ENCODE measurements at places on chromosomes 12 and 14.
A peak's percentile ranks its signal among the peaks of the same experiment; 100 is the strongest.

GRCh38 chr12:92065018-92065499 lies 80.6 kb downstream of the BTG1 start:
- peak; percentile 51 for DNase-seq

GRCh38 chr12:89863493-89863938 lies 154.9 kb upstream of the ATP2B1 start:
- no peak for DNase-seq

- DNase-seq = no peak
Measured at GRCh38 chr12:119306593-119306992, 27.9 kb upstream of the CCDC60 start.

DNA sequence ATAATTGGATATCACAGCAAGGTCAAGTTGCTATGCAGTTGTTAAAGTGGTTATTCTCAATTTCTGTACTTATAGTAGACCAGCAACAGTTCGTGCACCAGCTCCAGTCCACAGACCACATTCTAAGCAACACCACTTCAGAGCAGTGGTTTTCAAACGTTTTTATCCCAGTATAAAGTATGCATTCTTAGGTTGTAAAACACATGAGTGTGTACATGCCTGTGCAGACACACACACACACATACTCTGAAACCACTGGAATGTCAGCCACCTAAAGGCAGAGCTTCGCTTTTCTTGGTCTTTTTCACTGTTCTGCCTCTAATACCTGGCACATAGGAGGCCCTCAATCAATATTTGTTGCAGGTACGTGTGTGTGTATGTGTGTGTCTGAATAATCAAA lies 22.2 kb upstream of the C12orf71 start:
- DNase-seq = peak; percentile 81

DNA sequence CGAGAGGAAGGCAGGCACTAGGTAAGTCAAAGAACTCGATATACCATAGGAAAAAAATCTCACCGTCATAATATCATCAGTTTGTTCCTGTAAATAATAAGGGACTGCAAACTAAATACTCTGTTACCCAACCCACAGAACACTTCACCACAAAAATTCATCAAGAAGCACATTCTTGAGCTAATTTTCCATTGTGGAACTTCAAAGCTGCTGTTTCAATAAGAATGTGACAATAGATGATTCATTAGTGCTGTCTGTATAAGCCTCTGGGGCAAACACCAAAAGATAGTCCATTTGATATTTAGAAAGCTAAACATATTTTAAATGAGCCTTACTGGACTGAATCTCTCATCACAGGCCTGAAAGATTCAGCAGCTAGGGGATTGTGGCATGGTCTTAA lies 219.4 kb downstream of the KSR2 start:
- DNase-seq = no peak

DNA sequence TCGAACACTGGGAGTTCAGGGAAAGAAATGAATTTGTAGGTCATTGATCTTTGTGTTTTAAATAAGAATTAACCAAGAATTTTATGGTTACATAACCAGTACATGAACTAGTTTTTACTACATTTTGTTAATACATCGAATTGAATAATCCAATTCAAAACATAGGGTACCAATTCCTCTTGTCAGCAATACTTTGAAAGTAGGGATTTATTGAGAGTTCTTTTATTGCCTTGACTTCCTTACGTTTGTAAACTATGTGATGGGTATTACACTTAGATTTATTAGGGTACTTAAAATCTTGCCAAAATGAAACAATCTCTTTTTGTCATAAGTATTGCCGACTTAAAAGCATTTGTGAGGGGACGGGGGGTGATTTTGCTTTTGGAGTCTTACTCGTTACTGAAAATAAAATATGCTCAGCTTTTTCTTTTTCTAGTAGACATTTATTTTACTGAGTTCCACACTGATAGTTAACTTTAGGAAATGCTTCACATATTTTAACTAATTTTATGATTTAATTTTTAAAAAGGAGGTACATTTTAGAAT lies 22.4 kb downstream of the SOCS2 start:
- no peak for DNase-seq

- DNase-seq = peak; percentile 49
Measured at GRCh38 chr12:100234591-100235304, 32.1 kb downstream of the DEPDC4 start.

DNA sequence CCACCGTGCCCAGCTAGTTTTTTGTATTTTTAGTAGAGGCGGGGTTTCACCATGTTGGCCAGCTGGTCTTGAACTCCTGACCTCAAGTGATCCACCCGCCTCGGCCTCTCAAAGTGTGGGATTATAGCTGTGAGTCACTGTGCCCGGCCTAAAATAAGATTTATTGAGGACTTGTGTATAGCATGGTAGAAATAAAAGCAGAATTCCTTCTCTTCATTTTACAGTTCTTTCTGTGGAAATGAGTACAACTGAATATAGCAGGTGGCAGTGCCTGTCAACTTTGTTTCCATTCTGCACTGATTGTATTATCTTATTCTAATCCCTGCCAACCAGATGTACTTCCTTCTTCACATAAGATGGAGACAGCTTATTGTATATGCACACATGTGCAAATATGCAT lies 41.0 kb downstream of the DIP2B start:
- DNase-seq = no peak

DNA sequence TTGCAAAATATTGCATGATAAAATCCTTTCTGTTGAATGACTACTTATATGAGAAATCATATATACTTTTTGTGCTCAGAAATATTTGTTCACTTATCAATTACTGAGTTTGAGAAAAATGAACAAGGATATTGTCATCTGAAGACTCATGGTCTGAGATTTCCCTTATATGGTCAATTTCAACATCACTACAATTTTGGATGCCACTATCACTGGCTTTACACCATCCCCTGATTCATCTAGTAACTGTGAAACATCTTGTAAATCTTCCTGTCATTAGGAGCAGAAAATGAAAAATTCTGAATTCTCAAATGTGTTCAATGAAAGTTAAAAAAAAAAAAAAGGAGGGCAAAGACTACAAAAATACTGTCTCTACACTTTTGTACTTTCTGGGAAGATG lies 21.8 kb upstream of the GXYLT1 start:
- peak; percentile 36 for DNase-seq

DNA sequence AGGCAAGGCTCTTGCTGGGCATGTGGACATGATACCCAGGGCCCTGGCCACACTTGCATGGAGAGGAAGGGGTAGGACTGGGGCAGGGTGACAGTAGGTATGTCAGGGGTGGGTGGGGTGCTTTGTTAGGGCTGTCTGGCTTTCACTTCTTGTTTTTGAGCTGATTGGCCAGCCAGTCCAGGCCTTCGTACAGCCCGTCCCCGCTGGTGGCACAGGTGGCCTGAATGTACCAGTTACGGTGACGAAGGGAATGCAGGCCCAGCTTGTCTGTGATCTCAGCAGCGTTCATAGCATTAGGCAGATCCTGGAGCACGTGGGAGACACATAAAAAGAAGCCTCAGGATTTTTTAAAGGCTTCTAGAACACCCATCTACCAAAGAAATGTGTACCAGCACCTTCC lies 13.5 kb upstream of the FKBP11 start:
- DNase-seq = no peak

DNA sequence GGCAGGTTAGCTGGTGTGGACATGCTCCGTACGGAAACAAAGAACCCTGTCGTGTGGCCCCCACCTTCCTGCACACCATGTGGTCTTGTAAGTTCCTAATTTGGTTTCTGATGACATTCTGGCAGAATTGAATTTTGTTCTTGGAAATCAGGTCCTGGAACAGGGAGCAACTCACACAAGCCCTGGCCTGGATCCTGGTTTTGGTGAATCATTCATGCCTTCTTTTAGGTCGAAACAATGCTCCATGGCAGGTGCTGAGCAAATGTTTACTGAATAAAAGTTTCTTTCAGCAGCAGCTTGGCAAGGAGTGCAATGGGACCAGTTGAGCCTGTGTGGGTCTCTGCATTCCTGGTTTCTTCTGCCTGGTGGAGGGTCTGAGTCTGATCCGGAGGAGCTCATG lies 978.4 kb downstream of the BCL11B start:
- peak; percentile 73 for DNase-seq

- no peak for DNase-seq
Measured at GRCh38 chr12:9634177-9634803, 26.6 kb upstream of the KLRB1 start.

DNA sequence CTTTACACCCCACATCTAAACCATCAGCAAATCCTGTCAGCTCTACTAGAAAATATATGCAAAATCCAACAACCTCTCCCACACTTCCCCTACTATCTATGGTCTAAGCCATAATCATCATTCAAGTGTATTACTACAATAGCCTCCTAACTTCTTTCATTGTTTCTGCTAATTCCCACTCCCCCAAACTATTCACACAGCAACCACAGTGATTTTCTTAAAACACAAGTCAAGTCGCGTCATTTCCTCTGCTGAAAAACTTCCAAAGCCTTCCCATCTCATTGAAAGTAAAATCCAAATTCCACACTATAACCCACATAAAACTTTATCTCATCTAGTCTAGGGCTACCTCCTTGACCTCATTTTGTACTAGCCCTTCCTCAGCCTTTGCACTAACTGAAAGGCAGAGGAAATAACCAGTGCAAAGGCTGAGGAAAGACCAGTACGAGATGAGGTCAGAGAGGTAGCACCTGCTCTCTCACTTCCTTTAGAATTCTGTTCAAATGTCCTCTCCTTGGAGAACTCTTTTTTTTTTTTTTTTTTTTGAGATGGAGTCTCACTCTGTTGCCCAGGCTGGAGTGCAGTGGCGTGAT lies 65.5 kb upstream of the MDM1 start:
- peak; percentile 48 for DNase-seq

GRCh38 chr12:116434155-116435011 lies 124.8 kb upstream of the MAP1LC3B2 start:
- peak; percentile 80 for DNase-seq

DNA sequence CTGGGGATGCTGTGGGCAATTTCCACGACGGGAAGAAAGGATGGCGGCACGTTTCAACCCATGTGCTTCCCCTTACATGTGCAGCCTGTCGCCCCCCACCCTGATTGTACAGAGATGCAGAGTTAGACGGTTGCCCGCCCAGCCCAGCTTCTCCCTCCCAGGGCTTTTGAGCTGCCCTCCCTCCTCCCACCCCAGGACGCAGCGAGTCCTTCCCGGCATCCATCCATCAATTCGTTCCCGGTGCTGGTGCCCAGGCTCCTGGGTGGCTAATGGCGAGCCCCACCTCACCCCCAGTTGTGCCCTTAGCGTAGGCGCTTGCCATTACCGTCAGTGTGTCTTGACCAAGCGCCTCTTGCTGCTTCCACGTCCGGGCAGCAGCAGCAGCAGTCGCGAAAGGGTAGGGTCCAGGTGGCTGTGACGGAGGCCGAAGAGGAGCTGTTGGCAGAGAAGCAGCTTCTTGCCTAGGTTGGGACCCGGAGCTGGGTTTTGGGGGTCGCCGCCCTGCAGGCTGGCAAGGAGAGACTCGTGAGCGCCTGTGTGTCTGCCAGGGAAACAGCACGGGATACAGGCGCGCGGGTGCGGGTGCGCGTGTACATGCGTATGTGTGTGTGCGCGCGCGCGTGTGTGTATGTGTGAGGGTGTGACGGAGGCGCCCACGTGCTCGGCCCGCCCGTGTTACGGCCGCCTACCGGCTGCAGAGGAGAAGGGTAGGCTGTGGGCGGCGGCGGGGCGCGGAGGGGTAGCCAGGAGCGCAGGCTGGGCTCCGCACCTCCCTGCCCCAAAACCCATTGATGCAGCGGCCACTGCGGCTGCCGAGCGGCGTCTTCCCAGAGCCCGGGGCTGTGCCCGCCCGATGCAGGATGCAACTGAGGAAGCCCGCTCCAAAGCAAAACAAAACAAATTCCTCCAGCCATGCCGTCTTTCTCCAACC lies at the start of gene SLC6A15:
Gene SLC6A15, minus strand, starts transcription at position 602 of the 931 bp plus-strand sequence. CDS start 20,679 bp downstream, outside the sequence.
- peak; percentile 55 for DNase-seq

- DNase-seq = no peak
Measured at GRCh38 chr14:76848879-76849278, 22.7 kb downstream of the LRRC74A start.

GRCh38 chr12:52032446-52032803 lies 18.8 kb upstream of the NR4A1 start:
- DNase-seq = peak; percentile 75

- DNase-seq = no peak
Measured at GRCh38 chr14:48086516-48086915, 411.1 kb upstream of the MDGA2 start.

- no peak for DNase-seq
Measured at GRCh38 chr12:110848314-110848923, 1.6 kb downstream of the CCDC63 start.

GRCh38 chr14:64878837-64879634 lies 671 bp downstream of the SPTB start:
- DNase-seq = no peak

DNA sequence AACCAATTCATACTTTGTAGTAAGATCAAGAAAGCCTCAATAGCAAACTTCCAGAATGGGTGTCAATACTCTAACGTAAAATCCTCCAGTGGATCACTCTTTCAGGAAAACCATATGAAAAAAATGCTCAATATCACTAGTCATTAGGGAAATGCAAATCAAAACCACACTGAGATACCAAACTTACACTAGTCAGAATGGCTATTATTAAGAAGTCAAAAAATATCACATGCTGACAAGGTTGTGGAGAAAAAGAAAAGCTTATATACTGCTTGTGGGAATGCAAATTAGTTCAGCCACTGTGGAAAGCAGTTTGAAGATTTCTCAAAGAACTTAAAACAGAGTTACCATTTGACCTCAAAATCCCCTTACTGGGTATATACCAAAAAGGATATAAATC lies 49.5 kb upstream of the ATXN7L3B start:
- DNase-seq = no peak

- DNase-seq = no peak
Measured at GRCh38 chr12:106097011-106097410, 41.7 kb downstream of the NUAK1 start.

DNA sequence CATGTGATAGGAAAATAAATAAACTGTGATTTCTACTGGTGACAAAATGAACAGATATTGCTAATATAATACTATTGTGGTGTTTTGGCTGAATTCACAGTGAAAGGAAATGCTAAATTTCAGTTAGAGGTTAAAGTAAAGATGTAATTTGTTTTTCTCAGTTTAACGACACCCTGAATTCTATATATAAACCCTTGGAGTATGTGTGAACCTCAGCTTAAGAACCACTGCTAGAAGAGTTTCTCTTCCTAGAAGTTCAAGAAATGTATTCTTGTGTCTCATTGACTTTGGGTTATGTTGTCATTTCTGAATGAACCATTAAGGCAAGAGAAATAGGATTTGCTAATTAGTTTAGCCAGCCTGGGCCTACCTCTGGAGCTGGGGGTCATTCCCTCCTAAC lies 8.2 kb downstream of the FBXO34 start:
- no peak for DNase-seq

DNA sequence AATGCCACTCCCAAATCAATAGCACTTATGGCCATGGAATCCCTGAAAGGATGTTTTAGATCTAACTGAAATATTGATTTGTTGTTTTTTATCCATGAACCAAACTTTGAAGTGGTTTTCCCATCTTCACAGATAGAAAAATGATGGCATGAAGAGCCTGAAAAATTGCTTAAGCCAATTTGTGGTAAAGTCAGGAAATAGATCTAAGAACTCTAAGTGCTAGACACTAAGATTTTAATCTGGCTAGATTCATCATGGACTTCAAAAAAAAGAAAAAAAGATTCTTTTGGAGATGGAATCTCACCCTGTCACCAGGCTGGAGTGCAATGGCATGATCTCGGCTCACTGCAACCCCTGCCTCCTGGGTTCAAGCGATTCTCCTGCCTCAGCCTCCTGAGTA lies 45.0 kb upstream of the STRN3 start:
- peak; percentile 49 for DNase-seq
